ENCODE measurements at places on chromosomes 3 and 15.

GRCh38 chr3:64867224-64867623, 179.4 kb upstream of the ADAMTS9 start:
- no peak for DNase-seq

DNA sequence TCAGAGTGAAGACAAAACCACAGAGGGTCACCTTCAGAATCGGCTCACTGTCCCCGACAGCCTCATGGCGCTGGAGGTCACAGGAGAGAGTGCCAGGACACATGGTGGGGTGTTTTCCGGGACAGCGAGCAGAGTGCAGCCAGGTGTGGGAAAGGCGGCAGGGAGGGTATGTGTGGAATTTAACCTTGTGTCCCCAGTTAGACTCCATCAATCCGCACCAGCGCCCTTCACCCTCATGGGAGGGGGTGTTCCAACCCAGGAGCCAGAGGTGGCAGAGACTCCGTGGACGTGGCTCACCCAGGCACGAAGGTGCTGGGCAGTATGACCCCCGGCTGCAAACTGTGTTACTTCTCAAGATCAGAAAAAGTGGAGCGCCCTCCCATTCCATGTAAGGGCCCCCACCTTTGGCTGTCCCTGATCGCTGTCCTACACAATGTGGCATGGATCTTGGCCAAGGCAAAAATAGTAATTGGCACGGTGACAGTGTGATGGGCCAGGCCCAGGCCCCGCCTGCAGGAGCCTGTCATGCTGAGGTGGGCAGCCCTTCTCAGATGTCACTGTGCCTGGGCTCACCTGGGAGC, 190.3 kb downstream of the XXYLT1 start:
- no peak for DNase-seq

- DNase-seq = no peak
Measured at GRCh38 chr3:37899711-37900306, 38.1 kb downstream of the CTDSPL start.

DNA sequence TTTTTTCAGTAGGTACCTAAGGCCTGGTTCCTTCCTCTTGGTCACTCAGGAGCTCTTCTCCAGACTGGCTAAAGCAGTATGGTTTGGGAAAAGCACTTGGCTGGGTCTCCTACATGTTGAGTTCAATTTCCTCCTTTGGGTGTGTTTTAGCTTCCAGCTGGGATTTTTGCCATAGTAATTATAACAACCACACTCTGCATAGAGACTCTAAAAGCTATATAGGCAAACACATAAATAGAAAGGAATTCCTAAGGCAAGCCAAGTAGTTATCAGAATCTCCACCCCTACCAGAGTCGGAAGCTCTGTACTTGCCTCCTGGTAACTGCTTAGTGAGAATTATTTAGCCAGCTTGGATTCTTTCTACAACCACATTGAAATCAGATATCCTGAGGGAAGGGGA, 48.6 kb downstream of the FOXL2 start:
- DNase-seq = no peak

DNA sequence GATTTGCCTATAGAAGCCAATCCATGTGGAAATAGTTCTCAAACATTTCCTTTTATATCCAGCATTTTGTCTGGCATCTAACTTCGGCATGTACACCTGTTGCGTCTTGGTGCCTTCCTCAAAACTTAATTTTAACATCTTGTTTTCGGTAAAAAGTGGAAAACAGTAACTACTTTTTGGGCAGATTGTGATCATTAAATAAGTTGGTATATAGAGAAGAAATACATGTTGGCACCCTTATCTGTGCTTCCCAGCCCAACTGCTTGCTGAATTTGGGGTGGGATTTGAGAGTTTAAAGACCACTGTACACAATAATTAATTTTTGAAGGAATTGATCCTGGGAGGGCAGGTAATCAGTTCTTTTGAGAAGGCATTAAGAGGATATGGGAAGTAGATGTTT, 566.8 kb downstream of the PDCD6IP start:
- DNase-seq = no peak

DNA sequence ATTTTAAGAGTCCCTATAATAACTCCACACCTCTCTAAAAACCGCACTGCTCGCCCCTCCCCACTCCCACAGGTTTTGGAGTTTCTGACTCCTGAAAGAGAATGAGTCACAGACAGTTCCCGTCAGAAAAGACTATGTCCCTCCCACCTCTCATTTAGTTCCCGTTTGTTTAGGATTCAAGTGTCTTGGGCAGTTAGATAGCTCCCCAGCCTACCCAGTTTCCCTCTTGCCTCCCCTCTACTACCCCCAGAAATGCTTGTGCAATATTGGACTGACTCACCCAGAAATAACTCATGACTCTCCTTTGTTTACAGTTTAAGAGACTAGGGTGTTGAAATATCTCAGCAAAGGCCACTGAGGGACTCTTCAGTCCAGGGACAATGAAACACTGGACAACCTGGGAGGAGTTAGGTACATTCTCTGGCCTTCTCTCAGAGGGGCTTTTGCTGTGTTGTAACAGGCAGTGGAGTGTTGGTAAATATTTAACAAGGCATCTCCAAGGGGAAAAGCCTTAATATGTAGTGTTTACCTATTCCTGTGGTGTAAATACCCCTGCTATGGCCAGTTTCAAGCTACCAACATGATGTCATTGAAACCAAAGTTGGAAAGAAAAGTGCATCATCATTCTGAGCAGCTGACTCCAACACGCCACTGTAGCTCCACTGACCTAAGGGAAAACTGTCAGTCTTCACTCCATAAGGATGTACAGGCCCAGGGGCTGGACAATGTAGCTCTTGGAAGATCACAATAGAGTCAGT, 96.1 kb upstream of the CHD2 start:
- DNase-seq = no peak

- no peak for DNase-seq
Measured at GRCh38 chr3:178498871-178499270, 37.4 kb upstream of the KCNMB2 start.

- no peak for DNase-seq
Measured at GRCh38 chr3:147872568-147872967, 463.4 kb downstream of the ZIC1 start.

GRCh38 chr15:100863075-100863795, 16.4 kb upstream of the ALDH1A3 start:
- DNase-seq = no peak

- DNase-seq = peak; percentile 5
Measured at GRCh38 chr15:62068071-62068809, 1.5 kb downstream of the C2CD4A start.

GRCh38 chr15:70269311-70269911, 171.7 kb upstream of the TLE3 start:
- no peak for DNase-seq

GRCh38 chr15:63902671-63903035, 68.9 kb upstream of the HERC1 start:
- DNase-seq = no peak

GRCh38 chr3:170584585-170585007, 1.3 kb downstream of the SLC7A14 start:
- DNase-seq = no peak

DNA sequence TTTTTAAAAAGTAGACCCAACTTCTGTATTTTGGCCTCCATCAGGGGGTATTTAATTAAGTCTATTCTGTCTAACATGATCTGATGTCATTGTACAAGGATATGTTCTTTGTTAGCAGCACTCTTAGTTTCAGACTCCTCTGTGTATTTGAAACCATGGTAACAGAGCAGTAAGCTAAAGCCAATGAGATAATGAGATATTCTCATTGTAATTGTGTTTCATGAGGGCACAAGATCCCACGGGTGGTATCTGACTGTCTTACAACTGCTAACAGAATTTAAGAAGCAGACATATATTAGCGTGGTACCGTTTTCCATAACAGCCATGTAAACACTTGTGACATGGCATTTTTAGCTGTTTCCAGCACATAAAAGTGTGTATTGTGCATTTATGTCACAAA, 251.2 kb upstream of the VEPH1 start:
- DNase-seq = no peak

DNA sequence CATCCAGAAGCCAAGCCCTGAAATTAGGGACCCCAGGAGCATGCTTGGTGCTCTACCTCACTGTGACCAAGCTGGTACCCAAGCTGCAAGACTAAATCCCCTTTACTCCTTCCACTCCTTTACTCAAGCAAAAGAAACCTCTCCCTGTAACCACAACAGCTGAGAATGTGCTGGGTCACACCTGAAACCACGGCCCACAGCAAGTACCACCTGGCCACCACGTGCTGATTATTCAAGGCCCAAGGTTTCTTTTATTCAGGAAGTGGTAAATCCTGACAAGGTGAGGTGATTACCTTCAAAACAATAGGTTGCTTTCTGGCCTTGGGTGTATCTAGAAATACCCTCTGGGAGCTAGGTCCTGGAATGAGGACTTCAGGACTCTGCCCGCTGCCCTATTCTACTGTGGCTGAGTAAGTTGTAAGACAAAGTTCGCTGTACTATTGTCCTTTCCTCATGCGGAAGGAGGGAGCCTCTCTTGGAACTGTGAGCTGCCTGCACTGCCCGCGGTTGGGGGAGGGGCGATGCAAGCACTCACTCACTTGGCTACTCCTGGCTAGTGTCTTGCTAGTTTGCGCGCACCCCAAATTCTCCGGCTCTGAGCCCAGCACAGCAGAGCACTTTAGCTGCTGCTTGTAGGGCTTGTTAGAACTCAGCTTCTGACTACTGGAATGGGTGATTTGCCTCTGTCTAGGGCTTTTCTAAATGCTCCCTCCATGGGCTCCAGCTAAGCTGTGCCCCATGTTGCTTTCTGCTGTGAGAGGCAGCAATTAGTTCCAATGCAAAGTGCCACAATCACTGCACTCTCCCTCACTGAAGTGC, 487.1 kb upstream of the CNTN3 start:
- DNase-seq = no peak

DNA sequence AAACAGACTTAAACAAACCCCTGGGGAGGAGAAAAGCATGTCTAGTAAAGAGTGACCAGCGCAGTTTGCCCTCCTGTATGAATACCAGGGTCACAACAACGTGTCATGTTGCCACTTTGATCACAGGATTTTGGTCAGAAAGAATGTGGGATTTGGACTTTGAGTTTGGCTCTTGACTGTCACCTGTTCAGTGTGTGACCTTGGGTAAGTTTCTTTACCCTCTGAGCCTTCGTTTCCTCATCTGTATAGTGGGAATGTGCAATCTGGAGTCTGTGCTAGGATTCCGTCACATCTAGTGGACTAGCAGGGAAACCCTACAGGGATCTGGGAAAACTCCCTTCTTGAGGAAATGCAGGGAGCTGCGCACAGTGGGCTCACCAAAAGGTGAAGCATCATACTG, 63.6 kb downstream of the CCNL1 start:
- DNase-seq = no peak

GRCh38 chr15:68846851-68847439, 26.2 kb upstream of the ANP32A start:
- no peak for DNase-seq

- DNase-seq = no peak
Measured at GRCh38 chr3:112293368-112294321, at the start of gene SLC9C1. SLC9C1 (minus strand) TSS chr3:112294216; CDS start chr3:112286791, 7,425 bp downstream.

GRCh38 chr3:132284781-132285619, 32.2 kb upstream of the ACP3 start:
- no peak for DNase-seq

DNA sequence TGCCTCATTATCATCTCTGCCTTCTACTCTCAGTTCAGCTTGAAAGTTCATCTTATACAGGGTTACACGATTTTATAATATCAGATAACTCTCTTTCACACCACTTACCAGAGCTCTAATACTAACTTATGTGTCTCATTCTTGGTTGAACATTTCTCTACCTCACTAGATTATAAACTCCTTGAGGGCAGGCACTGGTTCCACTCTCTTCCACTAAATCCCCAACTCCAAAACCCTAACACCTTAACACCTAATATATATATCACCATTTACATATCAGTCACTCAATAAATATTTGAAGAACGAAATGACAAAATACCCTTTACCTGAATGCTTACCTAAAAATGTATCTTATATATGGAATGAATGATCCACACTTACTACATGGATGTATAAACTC, 977.2 kb downstream of the FHIT start:
- no peak for DNase-seq

- no peak for DNase-seq
Measured at GRCh38 chr3:42750834-42751233, 22.2 kb downstream of the CCDC13 start.

DNA sequence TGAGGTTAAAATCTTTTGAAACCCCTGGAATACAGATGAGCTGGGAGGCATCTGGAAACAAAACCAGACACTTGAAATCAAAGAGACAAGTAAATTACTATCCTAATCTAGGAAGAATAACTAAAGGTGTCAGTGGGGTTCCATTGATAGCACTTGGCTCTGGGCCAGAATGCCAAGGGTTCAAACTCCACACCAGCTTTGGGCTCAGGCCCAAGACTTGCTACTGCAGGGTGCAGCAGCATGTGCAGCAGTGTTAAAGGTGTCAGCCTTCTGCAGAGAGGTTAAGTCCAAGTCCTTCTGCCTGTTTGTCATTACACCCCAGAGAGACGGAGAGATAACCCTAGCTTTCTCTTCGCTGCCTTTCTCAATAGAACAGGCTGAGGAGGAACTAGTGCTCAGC, 273.9 kb downstream of the TIGIT start:
- no peak for DNase-seq

DNA sequence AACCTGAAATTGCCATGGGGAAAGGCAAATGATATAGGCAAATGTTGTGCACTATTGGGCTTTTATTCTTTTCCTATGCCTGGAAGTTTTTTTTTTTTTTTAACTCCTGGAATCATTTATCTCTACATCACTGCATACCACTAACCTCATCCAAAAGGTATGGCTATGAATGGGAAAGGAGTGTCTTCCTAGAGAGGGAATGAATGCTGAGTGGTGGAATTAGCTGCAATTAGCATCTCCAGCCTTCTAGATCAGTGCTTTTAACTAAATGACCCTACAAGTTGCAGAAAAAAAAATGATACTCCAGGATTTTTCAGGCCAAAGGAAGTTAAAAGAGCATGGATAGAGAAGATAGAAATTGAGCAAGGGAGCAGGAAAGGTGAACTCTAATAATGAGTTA, 429.8 kb upstream of the PDZRN3 start:
- DNase-seq = no peak

DNA sequence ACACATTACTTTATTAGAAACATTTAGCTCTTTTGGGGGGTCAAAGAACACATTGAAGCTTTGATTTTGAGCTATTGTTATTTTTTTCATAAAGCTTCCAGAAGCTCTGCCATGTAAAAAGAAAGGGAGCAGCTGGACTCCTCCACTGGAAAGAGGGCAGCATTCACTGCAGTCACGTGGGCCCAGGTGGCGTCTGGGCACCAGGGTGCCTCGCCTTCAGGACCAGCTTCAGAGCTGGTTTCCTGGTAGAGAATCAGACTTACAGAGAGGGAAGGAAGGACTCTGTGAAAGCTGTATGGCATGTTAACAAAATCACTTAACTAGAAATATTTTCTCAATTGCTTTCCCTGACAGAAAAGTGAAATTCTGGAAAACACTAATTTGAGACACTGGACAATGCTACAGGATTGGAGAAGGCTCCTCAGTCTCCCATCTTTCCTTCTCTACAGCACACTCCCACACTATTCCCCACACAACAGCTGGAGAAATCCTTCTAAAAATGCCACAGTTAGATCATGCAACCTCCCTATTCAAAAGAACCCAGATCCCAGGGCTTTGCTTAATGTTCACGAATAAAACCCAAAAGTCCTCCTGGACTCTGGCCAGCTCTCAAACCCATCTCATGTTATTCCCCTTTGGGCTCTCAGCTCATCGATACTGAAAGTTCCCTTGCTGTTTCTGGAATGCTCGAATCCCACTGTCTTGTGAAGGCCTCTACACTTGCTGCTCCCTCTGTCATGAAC, 83.2 kb downstream of the NFKBIZ start:
- no peak for DNase-seq

Measured in stimulated activated CD4-positive, alpha-beta T cell treated with anti-CD3 and anti-CD28 coated beads, Interleukin-1b, Interleukin-23, amount 100 ng/mL, for 1 hour (primary cell).